ENCODE measurements at places on chromosomes 13 and 19.

DNA sequence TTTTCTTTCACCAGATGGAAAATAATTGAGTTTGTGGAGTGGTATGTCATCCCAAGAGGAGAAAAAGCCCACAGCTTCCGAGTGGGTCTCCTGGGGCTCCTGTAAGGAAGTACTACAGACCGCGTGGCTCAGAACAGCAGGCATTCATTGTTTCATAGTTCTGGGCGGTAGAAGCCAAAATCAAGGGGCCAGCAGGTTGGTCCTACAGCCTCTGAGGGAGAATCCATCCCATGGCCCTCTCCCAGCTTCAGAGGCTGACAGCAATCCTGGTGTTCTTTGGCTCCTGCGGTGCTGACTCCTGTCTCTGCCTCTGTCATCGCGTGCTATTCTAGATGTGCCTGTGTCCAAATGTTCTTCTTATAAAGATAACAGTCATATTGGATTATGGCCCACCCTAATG lies 362.6 kb downstream of the FGF14 start:
- DNase-seq: no peak

- no peak for DNase-seq
Measured at GRCh38 chr19:30916238-30916637, 433.0 kb downstream of the TSHZ3 start.

- no peak for DNase-seq
Measured at GRCh38 chr13:50670847-50671496, 172.5 kb downstream of the DLEU7 start.

DNA sequence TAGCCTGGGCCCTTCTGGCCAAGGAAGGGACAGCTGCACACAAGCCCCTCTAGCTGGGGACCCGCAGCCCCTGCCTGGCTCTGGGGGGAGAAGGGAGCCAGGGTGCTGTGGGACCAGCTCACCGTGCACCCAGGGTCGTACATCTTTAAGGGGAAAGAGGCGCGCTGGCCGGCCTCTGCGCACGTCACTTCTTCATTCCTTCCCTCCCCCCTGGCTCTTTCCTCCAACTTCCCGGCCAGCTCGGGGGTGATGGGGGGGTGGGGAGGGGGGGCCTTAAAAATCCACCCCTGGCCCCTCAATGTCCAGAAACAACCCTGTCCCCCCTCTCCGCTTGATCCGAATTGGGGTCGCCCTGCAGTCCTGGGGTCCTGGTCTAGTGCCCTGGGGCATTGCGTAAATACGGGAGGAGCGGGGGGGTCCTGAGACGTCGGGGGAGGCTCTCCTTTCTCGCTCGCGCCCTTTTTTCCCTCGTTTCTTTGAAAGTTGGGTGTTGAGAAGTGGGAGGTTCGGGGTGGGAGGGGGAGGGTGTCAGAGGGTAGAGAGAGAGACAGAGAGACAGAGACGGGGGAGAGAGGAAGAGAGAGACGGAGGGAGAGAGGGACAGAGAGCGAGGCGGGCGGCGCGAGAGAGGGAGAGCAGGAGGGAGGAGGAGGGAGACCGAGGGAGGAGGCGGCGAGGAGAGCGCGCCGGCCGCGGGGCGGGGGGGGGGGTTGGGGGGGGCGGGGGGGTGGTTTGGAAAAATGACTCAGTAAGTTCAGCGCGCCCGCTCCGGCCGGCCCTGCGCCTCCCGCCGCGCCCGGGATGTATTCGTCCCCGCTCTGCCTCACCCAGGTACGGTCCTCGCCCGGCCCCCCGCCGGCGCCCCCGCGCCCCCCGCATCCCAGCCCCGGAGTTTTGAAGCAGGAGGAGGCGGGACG lies at the start of gene NFIC:
Gene NFIC (plus strand): TSS at position 748 of the 917 bp plus-strand sequence. CDS start 54 bp downstream, at position 802.
- DNase-seq: peak; percentile 75

DNA sequence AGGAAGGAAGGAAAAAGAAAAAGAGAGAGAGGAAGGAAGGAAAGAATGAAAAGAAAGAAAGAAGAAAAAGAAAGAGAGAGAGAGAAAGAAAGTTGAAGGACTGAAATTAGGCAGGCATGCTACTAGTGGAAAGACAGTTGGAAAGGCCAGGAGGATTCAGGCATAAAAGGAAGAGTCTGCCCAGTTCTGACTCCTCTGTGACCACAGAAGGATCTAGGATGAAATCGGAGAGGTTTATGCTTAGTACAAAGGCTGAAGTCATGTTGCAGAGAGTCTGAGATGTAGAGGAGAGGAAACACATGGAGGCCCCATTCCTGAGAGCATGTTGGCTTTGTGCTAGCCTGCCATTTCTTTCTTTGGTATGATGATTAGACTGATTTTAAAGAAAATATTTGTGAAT lies 246.5 kb upstream of the ARGLU1 start:
- no peak for DNase-seq

GRCh38 chr19:46739290-46739771 lies 6.5 kb upstream of the FKRP start:
- no peak for DNase-seq

GRCh38 chr13:100825557-100825956 lies 151.0 kb upstream of the TMTC4 start:
- DNase-seq: no peak

GRCh38 chr13:29594710-29595379 lies 643 bp downstream of the SLC7A1 start:
- peak; percentile 77 for DNase-seq

- DNase-seq: no peak
Measured at GRCh38 chr13:92313382-92313781, 913.2 kb upstream of the GPC6 start.

- no peak for DNase-seq
Measured at GRCh38 chr13:25848812-25849745, 202.7 kb downstream of the SHISA2 start.

- DNase-seq: no peak
Measured at GRCh38 chr13:98881390-98881789, 96.5 kb downstream of the DOCK9 start.

DNA sequence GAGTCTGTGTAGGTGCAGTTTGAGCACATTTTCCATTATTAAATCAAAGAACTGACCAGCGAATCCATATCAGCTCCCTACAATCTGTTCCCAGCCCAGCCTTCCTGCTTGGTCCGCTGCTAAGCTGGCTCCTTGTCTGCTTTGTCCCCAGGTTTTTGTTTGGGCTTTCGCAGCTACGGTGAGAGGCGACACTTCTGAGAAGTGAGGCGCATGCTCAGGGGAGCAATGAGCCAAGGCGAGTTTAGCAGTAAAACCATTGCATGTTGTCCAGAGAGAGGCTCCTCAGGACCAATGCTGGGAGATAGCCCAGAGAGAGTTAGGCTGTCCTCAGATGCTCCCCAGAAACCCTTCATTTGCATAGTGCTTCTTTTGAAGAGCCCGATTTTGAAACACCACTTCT lies 162.0 kb downstream of the ITGBL1 start:
- no peak for DNase-seq

GRCh38 chr13:20424949-20425348 lies 100.7 kb downstream of the CRYL1 start:
- no peak for DNase-seq

DNA sequence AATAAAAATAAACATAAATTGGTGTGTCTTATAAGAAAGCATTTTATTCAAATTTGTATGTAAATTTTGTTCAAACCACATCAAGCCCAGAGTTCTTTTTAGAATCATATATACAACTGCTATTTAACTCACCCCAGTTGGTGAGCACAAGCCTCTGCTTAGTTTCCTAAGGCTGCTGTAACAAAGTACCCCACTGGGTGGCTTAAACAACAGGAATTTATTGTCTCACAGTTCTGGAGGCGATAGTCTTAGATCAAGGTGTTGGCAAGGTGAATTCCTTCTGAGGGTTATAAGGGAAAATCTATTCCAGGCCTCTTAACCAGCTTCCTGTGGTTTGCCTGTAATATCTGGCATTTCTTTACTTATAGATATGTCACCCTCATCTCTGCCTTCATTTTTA lies 1133.5 kb downstream of the OLFM4 start:
- DNase-seq: no peak

GRCh38 chr13:40993987-40994386 lies 25.1 kb downstream of the ELF1 start:
- peak; percentile 83 for DNase-seq

DNA sequence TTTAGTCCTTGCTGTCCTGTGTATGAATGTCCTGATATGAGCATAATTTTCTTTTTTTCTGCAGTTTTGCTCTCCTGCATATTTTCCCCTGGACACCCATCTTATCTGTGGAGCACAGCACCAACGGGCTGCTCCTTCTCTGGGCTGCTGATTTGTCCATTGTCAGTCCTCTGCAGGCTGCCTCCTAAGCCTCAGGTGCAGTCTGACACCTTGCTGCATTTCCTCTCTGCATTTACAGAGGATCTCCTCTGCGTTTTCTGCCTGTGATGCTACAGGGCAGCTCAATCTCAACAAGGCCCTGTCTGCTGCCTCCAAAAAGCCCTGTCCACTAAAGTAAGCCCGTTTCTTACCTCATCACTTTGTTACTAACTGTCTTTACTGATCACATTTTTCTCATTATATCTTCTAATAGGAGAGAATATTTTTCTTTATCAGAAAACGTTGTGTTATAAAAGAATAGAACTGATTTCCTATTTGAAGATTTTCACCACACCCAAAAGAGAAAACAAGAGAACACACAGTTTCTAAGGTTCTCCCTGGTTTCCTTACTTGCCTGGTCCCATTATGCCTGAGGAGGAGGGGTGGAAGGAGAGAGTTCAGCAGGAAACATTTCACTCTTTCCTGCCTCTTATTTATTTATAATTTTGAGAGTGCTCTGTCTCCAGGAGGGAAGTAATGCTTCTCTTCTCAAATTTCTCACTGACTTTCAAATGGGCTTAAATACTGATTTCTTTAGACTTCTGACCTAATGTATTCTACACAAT lies 65.6 kb upstream of the TDRD3 start:
- no peak for DNase-seq

- DNase-seq: no peak
Measured at GRCh38 chr13:78228940-78229339, 310.3 kb upstream of the EDNRB start.

All from hepatocyte (in vitro differentiated cells).